Bone marrow (tissue), 2 donors: ENCODE measurements at places on chromosomes 11 and 22.

DNA sequence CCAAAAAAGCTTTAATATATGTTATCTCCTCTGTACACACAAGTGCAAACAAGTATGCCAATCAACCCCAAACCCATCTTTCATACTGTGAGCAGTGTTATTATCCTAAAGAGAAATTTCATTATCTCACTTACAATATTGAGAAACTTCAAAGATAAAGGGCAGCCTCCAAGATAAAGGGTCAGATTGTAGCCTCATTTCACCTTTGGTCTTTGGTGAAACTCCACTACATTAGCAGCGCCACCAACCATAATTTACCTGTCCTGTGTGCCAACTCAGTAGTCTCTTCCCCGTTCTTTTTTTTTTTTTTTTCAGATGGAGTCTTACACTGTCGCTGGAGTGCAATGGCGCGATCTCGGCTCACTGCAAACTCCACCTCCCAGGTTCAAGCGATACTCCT is 9.4 kb downstream of the SYTL2 start:
- no peak for DNase-seq

GRCh38 chr22:23673050-23673620 is 17.7 kb upstream of the RGL4 start:
- DNase-seq, result no peak

- DNase-seq, result no peak
These were observed 40.9 kb upstream of the MYEOV start for GRCh38 chr11:69253028-69253427.

- peak; percentile 45 for DNase-seq
These were observed 1.4 kb upstream of the NXF1 start for GRCh38 chr11:62806611-62807121.

- no peak for DNase-seq
These were observed 64.2 kb downstream of the SLC36A4 start for GRCh38 chr11:93133488-93134109.

DNA sequence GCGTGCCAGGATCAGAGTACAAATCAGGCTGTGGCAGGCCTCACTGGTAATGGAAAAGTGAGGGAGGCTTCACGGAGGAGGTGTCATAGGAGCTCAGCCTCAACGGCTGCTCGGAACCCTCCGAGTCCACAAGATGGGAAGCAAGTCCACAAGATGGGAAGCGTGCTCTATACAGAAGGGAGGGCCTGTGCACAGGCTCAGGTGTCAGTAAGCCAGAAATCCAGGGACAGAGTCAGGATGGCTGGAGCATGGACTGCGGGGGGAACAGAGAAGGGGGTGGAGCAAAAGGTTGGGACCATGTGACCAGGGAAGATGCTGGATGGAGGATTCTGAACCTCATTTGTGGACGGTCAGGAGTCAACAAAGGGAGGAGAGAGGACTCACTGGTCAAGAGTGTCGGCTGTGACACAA is 3.4 kb upstream of the DPP3 start:
- no peak for DNase-seq

- DNase-seq, result no peak
These were observed 17.9 kb downstream of the KCNE3 start for GRCh38 chr11:74449369-74449931.

DNA sequence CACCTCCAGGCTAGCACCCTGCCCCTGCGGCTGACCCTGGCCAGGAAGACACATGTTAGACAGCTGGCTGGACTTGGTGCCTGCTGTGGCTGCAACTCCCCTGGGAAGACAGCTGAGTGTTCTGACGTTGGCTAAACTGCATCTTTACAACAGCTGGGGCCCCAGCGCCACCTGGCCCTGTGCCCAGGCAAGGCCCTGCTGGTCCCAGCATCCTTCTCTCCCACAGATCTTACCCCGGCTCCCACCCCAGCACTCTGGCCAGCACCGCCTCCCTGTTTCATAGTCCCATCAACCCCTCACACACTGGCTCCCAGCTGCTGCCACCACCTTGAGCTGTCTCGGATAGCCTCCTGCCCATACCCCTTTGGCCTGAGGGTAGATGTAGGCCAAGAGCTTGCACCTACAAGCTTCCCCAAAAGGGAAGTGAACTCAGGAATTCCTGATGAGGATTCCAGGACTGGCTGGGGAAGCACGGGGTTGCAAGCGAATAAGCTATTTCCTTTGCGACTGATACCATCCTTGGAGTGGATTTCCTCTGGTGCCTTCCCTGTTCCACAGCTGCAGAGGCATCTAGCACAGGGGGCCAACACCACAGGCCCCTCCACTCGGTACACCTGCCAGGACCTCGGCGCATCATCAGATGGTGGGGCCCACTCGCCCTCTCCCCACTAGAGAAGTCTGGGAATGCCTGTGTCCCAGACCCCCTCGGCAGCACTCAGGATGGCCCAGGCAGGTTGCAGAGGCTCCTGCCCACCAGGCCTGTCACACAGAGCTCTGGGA is 28.5 kb downstream of the RSPH14 start:
- DNase-seq, result no peak

DNA sequence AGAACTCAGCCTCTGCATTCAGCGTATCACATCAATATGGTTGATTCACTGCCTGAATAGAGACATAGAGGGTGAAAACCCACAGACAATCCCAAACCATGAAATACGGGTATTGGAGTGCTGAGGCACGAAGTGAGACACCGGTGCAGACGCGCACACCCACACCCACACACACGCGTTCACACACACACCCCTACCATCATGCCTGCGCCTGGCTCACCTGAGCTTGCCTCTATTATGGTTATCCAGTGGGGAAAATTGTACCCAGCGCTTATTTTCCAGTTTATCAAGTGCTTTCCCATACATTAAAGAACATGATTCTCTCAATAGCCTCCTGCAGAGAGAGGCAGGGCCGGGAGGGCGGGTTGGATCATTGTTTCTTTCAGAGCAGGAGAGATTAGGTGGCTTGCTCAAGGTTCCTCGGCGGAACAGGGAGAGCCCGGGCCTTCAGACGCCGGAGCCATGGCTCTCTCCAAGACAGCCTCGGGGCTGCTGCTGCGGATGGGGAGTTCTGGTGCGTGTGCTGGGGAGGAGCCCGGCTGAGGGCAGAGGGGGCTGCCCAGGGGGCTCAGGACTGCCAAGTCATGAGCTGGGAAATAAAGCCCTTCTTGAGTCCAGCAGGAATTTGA is 78.9 kb upstream of the THY1 start:
- DNase-seq, result no peak

GRCh38 chr11:65718531-65718930 is 2.1 kb downstream of the RNASEH2C start:
- no peak for DNase-seq
